Amygdala (tissue), 56 donors: ENCODE measurements at places on chromosomes 1 and 21.
A peak's percentile ranks its signal among the peaks of the same experiment; 100 is the strongest.

DNA sequence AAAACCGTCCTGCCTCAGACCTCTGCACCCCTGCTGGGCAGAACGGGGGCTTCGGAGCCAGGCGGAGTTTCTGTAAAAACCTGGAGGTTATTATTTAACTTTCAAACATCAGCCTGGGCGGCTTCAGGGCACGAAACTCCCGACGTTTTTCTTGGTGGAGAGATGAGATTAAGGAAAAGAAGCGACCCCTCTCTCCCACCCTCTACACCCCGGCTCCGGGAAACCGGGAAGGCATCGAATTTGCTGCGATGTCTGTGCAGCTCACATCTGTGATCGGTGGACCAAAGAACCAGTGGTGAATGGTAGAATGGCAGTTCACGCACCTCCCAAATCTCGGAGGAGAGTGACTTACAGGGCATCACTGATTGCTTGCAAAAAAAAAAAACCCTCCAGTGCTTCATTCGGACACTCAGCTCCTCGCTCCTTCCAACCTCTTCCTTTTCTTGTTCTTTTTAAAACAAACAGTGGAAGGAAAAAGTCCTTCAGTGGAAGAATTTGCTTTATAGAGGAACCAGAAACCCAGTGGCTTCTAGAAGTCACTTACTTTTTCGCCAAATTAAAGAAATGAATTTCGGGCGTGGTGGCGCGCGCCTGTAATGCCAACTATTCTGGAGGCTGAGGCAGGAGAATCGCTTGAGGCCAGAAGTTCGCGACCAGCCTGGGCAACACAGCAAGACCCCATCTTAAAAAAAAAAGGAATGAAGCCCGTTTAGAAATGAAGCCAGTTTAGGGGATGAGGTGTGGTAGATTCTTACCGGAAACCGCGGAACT, 884 bp downstream of the PHACTR4 start:
- DNase-seq = no peak

GRCh38 chr21:38984982-38985567, 179.3 kb downstream of the ETS2 start:
- no peak for DNase-seq

- DNase-seq = no peak
Measured at GRCh38 chr1:60848583-60849188, 233.7 kb upstream of the NFIA start.

DNA sequence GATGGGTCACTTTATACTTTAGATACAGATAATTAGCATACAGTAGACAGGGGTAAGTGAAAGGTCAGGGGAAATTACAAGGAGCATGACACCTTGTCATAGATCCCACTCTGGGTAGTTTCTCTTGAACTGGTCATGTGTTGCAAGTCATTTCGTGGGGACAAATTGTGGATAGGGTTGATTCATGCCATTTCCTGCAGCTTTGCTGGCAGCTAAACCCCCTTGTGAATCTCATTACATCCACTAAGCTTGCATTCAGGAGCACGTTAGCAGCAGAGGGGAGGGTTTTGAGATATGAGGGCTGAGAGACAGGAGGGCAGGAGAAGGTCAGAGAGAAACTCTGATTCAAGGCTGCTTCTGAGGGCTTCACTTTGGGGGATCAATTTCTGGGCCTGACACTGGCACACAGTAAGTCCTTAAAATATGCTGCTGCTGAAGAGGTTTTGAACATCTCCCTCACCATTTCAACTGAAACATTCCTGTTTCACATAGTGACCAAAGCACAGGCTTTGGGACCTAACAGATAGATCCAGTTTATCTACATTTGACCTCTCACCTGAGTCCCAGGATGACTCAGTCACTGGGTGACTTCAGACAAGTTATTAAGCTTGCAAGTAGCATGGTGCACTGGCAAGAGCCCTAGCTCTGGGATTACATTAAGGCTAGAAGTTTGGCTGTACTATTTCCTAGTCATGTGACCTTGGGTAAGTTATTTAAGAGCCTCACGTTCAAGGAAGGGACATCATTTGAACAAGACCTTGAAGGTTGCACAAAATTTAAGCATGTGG, 206.0 kb upstream of the USP24 start:
- no peak for DNase-seq

DNA sequence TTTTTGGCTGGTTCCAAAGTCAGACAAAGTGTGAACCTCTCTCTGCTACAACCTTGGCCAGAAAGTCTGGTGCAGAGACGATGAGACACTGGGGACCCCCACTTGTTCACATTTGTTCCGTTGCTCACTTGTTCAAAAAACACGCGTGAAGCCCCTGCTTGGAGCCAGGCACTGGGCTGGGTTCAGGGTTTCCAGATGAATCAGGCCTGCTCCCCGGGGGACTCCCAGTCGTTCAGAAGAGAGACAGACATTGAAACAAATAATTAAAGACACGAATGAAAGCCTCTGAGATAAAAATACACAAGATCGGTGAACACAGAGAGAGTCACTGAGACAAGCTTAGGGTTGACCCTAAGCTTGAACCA, 101.5 kb upstream of the RUNX3 start:
- DNase-seq = no peak

DNA sequence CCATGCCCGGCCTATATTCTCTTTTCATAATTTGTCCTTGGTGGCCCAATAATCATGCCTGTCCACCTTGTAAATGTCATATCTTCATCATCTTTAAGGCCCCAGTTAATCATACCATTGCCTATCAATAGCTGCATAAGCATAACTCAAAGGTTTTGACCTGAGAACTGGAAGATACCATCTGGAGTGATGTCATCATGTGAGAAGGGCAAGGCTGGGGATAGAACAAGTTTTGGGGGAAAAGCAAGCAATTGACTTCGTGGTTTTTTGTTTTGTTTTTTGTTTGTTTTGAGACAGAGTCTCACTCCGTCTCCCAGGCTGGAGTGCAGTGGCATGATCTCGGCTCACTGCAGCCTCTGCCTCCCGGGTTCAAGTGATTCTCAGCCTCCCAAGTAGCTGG, 6.2 kb downstream of the UBIAD1 start:
- DNase-seq = no peak

DNA sequence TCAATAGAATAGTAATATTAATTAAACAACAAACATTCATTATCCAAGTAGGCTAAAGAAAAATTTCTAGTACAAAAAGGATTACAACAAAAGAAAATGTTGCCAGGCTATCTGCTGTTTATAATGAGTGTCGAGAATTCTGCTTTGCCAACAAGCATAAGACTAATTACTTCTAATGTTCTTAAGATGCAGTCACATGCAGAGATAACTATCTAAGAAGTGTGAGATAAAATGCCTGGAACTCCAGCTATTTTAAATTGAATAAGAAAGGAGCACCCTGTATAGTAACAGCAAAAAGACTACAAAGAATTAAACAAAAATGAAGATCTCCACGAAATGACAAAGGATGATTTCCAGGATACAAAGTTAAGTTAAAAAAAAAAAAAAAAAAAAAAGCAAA, 59.9 kb downstream of the APP start:
- no peak for DNase-seq

DNA sequence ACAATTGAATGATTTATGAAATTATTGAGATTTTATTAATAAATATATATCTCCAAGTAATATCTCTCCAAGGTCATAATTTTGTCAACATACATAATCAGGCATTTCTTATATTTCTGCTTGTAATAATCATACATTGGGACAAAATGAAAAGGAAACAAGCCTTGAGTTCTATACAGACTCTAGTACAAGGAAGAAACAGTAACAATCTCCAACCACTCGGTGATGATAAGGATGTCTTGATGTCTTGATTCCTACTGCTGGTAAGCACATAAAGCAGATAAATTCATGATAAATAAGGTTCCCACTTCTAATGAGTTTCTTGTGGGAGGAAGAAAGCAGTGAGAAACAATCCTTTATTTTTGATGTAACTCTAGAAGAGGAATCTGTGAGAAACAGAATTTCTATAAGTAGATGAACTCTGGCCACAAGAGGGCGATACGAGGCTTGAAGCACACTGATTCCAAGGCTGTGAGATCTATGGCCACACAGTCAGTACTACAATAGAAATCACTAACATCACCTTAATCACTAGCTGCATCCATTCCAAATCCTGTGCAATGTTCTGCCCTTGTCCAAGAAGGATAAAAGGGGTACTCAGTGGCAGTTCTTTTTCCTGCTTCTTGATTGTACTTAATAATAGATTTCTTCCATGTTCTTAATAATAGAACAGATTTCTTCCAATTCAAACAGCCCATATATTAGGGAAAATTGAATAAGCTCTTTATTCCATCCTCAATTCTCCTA, 41.4 kb upstream of the LRRC8B start:
- peak; percentile 32 for DNase-seq

- no peak for DNase-seq
Measured at GRCh38 chr1:222521299-222522104, 26.4 kb downstream of the HHIPL2 start.

- no peak for DNase-seq
Measured at GRCh38 chr1:239413916-239414315, 27.5 kb downstream of the CHRM3 start.

GRCh38 chr1:244968881-244969280, 104.5 kb upstream of the HNRNPU start:
- DNase-seq = no peak

- no peak for DNase-seq
Measured at GRCh38 chr1:6956488-6957159, 171.4 kb downstream of the CAMTA1 start.

DNA sequence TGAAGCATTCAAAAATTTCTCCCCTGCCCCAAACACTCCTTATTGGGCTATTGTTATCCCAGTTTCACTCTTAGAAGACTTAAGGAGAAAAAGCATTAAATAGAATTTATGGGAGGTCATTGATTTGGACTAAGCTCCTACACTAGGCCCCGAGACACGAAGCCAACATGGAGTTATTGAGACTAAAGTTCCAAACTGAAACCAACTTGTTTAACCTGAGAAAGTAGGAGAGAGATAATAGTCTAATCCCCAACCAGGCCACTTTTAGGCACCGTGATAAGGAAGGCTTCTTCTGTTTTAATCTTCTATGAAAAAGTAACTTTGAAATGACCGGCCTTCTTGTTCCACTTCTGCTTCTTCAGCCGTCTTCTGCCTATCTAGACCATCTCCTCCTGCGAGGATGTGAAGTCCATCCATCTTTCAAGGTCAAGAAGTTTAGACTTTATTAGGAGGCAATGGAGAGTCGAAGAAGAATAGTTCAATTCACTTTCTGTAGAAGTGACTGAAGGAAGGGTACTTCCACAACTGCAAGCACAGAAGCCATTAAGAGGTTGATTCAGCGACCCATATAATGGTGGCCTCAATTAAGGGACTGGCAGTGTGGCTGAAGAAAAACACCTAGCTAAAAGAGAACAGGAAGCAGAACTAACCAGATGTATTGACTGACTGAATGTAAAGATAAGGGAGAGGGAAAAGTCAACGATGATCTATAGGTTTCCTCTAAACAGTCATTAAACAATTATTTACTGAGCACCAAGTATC, 428.8 kb downstream of the SMYD3 start:
- no peak for DNase-seq

DNA sequence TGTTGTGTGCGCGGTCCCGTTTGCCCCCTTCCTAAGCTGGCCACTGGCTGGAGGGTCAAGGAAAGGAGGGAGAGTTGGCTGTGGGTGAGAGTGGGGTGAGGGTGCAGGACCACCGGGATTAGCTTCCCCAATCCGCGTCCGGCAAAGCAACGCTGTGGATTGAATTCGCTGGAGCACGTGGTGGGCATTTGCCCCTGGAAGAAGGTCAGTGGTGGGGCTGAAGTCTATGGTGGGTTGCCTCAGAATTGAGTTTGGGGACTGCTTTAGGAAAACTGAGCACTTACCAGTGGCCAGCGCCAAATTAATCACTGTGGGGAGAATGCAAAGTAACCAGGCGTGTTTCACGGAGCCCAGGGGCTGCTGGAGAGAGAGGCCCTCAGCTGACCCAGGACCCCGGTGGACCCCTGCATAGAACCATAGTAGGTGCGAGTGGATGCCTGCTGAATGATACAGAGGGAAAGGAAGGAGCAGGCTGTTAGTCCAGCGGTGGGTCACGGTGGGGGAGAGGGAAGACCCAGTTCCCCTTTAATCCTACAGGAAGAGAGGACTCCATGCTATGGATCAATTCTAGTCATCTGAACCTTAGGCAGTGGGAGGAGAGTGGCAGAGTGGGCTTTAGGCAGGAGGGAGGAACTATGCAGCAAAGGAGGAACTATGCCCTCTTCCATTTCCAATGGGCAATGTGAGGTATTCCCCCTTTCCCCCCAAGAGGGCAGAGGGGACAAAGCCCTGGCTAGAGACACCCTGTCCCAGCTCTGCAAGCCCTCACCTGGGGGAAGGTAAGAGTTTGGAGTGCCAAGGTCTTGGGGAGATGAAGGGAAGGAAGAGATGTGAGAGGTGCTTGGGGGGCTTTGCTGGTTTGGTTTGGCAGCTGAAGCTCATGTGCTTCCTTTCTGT, 1.2 kb downstream of the TNFRSF8 start:
- DNase-seq = no peak

DNA sequence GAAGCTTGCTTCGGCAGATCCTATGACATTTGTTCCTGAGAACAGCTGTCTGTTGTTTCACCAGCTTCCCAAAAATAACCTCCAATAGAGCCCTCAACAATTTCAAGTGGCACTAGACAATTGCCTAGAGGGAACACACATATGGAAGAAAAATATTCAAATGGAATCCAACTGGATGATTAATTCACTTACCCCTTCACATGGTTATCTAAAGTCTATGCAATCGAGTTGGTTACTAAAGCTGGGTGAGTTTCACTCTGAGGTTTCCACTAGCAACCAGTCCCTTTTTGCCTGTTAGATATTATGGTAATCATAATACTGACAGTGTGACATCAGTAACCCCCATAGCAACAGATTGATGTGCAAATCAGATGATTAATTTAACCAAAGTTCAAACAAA, at the start of gene LEMD1:
TSS of gene LEMD1 (minus strand) at position 259 of the 400 bp plus-strand sequence. CDS start 1,520 bp downstream, outside the sequence.
- no peak for DNase-seq

DNA sequence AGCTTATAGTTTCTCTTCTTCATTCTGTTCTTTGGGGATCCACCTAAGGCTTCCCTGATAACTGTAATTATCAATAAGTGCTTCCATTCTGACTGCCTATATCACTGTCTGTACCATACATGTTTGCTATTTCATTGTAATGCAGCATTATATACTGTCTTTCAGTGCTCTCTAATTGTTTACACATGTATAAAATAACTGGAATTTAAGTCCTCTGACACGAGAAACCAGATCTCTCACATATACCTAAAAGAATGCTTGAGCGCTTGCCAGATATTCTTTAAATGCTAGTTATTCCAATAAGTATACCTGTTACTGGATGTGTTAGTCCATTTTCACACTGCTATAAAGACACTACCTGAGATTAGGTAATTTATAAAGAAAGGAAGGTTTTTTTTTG, 34.7 kb downstream of the CELF3 start:
- no peak for DNase-seq

GRCh38 chr1:173802961-173803360, 21.5 kb upstream of the DARS2 start:
- no peak for DNase-seq

GRCh38 chr1:22745669-22746585, 35.3 kb downstream of the EPHB2 start:
- no peak for DNase-seq
